ENCODE measurements at places on chromosomes 5 and 9.

- no peak for DNase-seq
These were observed 625 bp upstream of the UBLCP1 start for GRCh38 chr5:159262472-159262858.

DNA sequence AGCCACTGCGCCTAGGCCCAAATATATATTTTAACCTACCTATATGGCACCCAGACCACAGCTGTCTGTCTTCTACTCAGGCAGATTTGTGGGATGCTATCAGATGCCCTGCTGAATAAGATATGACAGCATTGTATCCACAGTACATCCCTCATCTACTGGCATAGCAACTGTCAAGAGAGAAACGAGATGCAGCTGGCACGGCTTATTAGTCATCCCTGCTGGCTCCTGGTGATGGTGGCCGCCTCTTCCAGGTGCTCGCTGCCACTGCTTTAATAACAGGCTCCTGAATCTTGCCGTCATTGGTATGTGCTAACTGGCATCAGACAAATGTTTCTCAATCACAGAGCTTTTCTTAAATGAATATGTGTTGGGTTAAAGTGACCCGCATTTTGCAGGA lies 34.0 kb downstream of the B4GALT1 start:
- DNase-seq = no peak

GRCh38 chr5:55483885-55484284 lies 50.9 kb downstream of the PLPP1 start:
- DNase-seq = no peak

DNA sequence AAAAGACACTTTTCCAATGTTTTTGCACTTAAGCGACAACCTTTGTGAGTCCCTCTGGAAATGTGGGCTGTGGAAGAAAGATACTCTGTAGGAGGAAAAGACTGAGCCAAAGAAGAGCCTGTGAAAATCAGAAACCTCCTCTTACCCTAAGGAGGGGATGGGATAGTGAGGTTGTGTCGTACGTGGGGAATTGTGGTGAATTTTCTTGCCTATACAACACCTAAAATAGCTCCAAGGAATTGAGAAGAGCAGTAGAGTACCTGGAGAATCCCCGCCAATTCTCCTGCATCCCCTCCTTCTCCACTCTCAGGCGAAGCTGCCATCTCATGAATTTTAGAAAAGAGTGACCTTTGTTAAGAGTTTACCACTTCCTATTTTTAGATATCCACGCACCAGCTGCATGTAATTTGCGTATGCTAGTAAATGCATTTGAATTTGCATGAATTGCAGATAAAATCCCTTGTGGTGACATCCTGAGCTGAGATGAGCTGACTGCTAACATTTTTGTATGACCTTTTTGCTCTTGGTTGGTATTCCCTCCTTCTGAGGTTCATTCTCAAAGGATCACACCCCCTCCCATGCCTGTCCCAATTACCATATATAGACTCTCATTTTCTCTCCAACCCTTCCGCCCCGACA lies 147.2 kb downstream of the PCSK5 start:
- DNase-seq = no peak

DNA sequence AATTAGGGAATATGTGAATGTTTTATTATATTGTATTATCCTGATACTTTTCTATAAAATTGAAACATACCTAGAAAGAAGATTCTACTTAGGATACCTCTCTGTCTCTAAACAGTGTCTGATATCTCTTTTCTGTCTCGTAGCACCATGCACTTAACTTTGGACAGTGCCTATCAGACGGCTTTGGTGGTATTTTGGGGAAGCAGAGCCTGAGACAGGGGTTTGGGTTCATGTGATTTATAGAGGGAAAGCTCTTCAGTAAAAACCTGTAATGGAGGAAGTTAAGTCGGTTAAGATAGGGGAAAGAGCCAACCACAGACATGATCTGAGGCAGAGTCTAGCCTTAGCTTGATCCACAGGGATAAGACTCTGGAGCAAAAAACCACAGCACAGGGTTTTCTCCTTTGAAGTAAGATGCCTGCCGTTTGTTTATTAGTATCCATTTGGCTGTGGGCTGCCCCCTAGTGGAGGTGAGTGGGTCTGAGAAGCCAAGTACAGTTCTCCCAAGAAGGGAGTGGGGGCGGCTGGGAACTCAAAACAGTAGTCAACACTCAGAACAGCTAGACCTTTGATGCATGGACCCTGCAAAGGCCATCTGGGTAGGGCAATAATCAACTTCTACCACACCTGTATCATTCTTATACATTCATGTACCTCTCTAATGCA lies 141.2 kb upstream of the ASTN2 start:
- no peak for DNase-seq

DNA sequence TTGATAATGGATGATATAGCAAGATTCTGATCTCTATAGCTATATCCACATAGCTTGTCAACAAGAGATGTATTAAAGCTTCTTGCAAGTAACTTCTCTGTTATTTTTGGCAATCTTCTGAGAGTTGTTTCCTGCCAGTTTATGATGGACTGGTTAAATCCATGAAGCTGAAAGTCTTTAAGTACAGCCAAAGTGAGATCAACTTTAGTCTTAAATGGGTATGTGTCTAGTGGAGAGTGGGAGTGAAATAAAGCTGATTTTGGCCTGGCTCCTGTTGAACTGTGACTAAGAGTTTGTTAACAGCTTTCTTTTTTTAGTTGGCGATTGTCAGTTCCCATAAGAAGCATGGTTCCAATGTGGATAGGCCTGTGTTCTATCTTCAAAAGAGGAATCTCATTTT lies 350.9 kb upstream of the PCSK5 start:
- no peak for DNase-seq

All from stimulated activated CD8-positive, alpha-beta memory T cell treated with anti-CD3 and anti-CD28 coated beads, Interleukin-7, amount 100 ng/mL, for 1 hour (primary cell).